ENCODE measurements at places on chromosomes 7 and 10.

DNA sequence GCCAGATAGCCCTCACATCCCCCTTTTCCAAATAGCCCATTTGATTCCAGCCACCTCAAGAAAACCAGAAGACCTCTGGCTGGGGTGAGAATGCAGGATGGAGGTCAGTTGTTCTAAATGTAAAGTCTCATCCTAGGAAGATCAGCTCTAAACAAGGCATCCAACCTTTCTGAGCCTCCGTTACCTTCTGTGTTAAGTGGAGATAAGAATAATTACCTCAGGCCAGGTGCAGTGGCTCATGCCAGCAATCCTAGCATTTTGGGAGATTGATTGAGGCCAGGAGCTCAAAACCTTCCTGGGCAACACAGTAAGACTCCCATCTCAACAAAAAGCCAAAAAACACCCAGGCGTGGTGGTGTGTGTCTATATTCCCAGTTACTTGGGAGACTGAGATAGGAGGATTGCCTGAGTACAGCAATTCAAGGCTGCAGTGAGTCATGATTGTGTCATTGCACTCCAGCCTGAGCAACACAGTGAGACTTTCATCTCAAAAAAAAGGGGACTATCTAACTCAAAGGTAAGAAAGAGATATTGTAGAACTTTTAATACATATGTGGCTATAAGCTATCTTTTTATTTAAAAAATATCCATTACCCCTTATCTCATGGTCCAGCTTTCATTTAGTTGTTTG is 43.5 kb downstream of the PRTFDC1 start:
- no peak overlapping the region for H3K4me3 ChIP-seq
- peaks cover 11% of the 10 kb centered on the region for H3K4me1 ChIP-seq
- H3K27ac ChIP-seq = no peak overlapping the region

- no peaks in the 10 kb centered on the region for H3K4me1 ChIP-seq
These were observed 966.4 kb downstream of the GRM8 start for GRCh38 chr7:126286317-126286716.

- H3K4me1 ChIP-seq = no peaks in the 10 kb centered on the region
- DNase-seq = no peak
- no peak overlapping the region for H3K27ac ChIP-seq
- no peak overlapping the region for H3K4me3 ChIP-seq
- H3K27me3 ChIP-seq = peaks cover 7% of the 10 kb centered on the region
These were observed 615.4 kb downstream of the DNAJB6 start for GRCh38 chr7:157952050-157952667.

- no peak overlapping the region for H3K4me3 ChIP-seq
- no peaks in the 10 kb centered on the region for H3K36me3 ChIP-seq
- H3K27me3 ChIP-seq = no peaks in the 10 kb centered on the region
- peaks cover 21% of the 10 kb centered on the region for H3K4me1 ChIP-seq
- no peak for DNase-seq
These were observed 148.1 kb downstream of the SLC16A9 start for GRCh38 chr10:59561477-59562121.

- H3K4me1 ChIP-seq = no peaks in the 10 kb centered on the region
- H3K4me3 ChIP-seq = no peak overlapping the region
- peaks cover 11% of the 10 kb centered on the region for H3K27me3 ChIP-seq
- no peaks in the 10 kb centered on the region for H3K36me3 ChIP-seq
These were observed 216.5 kb downstream of the DNAJB6 start for GRCh38 chr7:157553256-157553655.

DNA sequence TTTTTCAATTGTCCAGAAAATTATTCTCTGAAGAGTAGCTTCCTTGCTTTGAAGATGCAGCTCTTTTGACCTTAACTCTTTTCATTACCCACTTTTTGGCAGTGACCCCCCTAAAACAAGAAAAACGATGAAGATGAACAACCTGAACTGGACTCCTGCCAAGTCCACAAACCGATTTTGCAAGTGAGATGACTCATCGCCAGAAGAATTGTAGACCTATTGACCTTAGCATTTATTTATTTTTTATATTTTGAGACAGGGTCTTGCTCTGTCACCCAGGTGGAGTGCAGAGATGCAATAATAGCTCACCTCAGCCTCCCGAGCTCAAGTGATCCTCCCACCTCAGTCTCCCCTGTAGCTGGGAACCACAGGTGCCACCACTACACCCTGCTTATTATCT is 859.2 kb downstream of the GATA3 start:
- no peak overlapping the region for H3K4me3 ChIP-seq
- H3K27me3 ChIP-seq = no peaks in the 10 kb centered on the region
- H3K27ac ChIP-seq = peak overlapping the region; percentile 59
- no peak for DNase-seq
- H3K4me1 ChIP-seq = peaks cover 27% of the 10 kb centered on the region

DNA sequence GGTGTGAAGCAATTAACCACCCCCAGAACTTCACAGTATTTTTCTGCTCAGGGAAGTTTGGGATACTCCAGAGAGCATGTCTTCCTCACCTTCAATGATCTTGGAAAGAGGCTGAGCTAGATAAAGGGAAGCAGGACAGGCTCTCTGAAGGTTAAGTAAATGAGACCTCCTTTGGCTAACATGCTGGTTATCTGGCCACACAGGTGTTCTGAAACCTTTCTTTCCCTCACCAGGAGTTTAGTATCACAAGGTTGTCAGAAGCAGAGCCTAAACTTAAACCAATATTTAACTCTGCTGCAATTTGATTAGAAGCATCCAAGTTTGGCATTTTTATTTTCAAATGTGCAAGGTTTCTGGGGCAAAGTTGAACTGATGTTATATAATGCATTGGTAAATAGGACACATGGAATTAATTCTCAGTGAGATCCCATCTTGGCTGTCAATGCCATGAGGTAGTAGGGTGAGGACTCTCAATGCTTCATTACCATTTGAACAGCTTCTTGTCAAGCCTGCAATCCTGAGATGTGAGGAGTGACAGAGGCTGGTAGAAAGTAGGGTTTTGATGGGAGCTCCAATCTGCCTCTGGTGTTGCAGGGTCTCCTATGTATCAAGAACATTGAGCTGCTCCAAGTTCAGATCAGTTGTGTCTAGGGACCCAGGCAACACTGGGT is 3.6 kb upstream of the PNLIP start:
- H3K4me3 ChIP-seq = no peak overlapping the region
- H3K36me3 ChIP-seq = no peaks in the 10 kb centered on the region
- H3K27me3 ChIP-seq = peaks cover 12% of the 10 kb centered on the region

GRCh38 chr10:86349474-86349873 is 17.1 kb downstream of the GRID1 start:
- peaks cover 52% of the 10 kb centered on the region for H3K27me3 ChIP-seq
- no peak overlapping the region for H3K4me3 ChIP-seq
- no peaks in the 10 kb centered on the region for H3K36me3 ChIP-seq
- no peaks in the 10 kb centered on the region for H3K4me1 ChIP-seq
- H3K27ac ChIP-seq = no peak overlapping the region

DNA sequence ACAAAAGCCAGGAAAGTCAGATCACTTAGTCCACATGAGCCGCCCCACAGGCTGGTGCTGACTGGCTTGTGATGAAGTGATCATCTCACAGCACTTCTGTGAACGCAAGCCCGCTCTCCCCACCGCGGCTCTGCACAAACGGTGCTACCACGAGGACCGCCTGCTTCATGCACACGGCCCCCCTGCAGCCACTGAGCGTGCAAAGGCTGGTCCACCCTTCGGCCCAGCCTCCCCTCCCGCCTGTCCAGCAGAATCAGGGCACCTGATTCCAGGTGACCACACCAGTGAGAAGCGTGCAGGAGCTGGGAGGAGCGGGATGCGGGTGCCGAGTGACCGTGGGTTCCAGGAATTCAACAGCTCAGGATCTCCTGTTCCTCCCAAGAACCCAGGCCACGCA is 32.2 kb downstream of the MAD1L1 start:
- no peak for DNase-seq
- H3K4me3 ChIP-seq = no peak overlapping the region
- no peaks in the 10 kb centered on the region for H3K27me3 ChIP-seq
- H3K36me3 ChIP-seq = peaks cover 32% of the 10 kb centered on the region
- peaks cover 29% of the 10 kb centered on the region for H3K4me1 ChIP-seq

- peaks cover 24% of the 10 kb centered on the region for H3K4me1 ChIP-seq
- no peak for DNase-seq
- no peaks in the 10 kb centered on the region for H3K36me3 ChIP-seq
- no peak overlapping the region for H3K4me3 ChIP-seq
- no peak overlapping the region for H3K27ac ChIP-seq
These were observed 420.5 kb downstream of the TCERG1L start for GRCh38 chr10:130891066-130891465.

- H3K27ac ChIP-seq = no peak overlapping the region
- DNase-seq = no peak
- peaks cover 4% of the 10 kb centered on the region for H3K36me3 ChIP-seq
- no peak overlapping the region for H3K4me3 ChIP-seq
These were observed 221.4 kb upstream of the PITRM1 start for GRCh38 chr10:3393958-3394357.

- peaks cover 9% of the 10 kb centered on the region for H3K36me3 ChIP-seq
- peak overlapping the region; percentile 64 for H3K27ac ChIP-seq
- H3K4me1 ChIP-seq = peaks cover 35% of the 10 kb centered on the region
These were observed 14.1 kb downstream of the CUL1 start for GRCh38 chr7:148712678-148713329.
